ENCODE measurements at places on chromosomes 12 and 14.

GRCh38 chr12:112163471-112163991, 38.2 kb downstream of the TRAFD1 start:
- DNase-seq = no peak

DNA sequence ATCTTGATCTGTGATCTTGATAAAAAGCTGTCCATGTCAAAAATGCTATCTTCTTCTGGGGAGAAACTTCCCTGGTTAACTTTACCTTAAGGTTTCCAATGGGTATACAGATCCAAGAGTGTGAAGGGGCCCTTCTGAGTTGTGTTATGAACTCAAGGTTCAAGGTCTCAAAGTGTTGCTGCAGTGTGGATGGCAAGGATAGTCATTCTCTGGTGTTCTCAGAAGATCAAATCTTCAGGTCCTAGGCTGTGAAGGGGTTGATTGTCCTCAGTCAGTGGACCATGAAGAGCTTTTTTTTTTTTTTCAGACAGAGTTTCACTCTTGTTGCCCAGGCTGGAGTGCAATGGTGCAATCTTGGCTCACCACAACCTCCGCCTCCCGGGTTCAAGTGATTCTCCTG, 114.4 kb downstream of the SPTSSA start:
- DNase-seq = no peak

DNA sequence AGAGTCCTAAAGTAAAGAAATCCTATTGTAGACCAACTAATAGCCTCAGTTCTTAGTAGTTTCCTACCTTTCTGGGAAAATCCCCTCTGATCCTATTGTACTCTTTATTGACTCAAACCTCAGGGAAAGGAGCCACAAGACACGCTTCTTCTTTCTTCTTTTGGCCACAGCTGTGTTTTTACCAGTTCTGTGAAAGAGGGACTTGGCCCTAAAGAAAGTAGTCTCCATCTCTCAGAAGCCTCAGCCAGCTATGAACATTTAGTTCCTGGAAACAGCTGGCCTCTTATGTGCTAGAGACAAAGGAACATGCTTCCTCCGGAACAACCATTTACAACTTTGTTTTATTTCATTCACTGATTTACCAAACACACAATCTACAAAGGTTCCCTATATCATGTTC, 66.1 kb upstream of the ARID2 start:
- DNase-seq = no peak

DNA sequence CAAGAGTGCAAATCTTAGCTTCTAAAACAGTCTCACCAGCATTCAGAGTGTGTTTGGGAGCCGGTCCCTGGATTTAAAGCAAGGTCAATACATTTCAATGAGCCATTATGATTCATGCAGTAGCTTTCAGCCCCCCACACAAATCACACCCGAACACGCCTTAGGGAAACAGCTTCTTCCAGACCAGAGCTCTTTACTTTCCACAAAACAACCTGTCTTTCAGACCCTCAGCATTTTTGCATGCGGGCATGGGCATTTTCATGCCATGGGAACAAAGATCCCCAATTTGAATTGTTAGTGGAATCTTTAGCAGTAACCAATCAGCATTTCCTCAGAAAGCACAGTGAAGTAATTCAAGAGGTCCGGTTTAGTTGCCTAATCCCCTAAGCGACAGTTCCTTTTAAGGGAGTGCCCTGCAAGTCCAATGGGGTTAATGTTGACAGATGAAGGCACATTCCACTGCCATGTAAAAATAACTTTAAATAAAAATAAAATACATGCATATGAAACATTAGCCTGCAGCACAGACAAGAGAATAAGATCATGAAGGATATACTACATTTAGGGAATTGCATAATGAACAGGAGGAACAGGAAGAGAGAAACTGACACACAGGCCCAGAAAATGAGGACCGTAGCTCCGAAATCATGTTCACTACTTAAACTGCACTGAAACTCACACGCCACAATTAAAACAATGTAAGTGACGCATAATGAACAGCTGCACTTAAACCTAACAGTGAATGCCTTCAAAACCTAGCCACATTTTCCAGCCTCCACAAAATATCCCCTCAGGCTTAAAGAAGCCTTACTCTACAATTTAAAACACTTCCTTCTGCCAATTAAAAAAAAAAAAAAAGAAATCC, 4.0 kb downstream of the VPS37B start:
- DNase-seq = no peak

GRCh38 chr12:124506145-124506831, 61.1 kb downstream of the NCOR2 start:
- no peak for DNase-seq
